ENCODE measurements at places on chromosomes 2 and 18.
A peak's percentile ranks its signal among the peaks of the same experiment; 100 is the strongest.

- no peak for DNase-seq
Measured at GRCh38 chr2:216575465-216575864, 57.8 kb upstream of the IGFBP2 start.

DNA sequence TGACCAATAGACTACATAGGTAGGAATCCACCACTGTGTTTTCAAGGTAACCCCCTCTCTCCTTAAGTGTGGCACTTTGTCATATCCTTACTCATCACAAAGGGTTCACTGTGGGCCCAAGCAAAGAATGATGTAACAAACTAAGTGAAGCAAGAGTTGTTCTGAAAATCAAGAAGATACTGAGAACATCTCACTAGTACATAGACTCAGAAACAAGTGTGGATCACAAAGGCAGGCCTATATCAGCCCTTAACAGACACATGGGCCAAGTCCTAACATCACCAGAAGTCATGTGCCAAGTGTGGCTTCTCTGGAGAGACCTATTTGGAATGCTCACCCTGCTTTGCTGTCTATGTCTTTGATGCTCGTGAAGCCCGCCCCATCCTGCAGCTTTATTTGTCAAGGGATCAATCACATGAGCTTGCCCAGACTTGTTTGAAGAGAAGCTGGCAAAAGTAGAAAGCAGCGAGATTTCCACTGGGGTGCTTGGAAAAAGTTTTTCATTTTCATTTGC, 131.2 kb upstream of the TTC39C start:
- DNase-seq: peak; percentile 57

GRCh38 chr2:220192994-220193753, 565.7 kb downstream of the SLC4A3 start:
- DNase-seq: no peak

GRCh38 chr18:42268186-42268725, 313.2 kb downstream of the PIK3C3 start:
- DNase-seq: no peak

GRCh38 chr2:103734911-103735310, 973.1 kb downstream of the TMEM182 start:
- no peak for DNase-seq

- DNase-seq: peak; percentile 7
Measured at GRCh38 chr2:136766073-136766404, 694 bp downstream of the THSD7B start.

- DNase-seq: no peak
Measured at GRCh38 chr2:239671916-239672849, 271.4 kb upstream of the HDAC4 start.

GRCh38 chr2:102622646-102623045, 3.3 kb downstream of the SLC9A2 start:
- no peak for DNase-seq
